NCI-H2081 treated with DMSO at 0.1 percent for 48 hours (cell line): ENCODE measurements at places on chromosomes 13 and 19.

DNA sequence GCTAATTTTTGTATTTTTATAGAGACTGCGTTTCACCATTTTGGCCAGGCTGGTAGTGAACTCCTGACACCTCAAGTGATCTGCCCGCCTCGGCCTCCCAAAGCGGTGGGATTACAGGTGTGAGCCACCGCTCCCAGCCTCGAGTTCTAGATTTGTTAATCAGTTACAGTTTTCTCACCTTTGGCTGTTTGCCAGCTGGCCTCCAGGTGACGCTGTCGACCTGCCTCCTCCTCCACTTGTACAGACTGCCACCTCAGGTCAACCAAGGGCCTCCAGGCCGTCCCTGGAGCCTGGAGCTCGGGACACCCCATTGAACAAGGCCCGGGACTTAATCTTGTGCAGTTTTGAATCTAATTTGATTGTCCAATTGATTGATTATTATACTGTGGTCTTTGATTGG lies 45.5 kb downstream of the IER2 start:
- no peak for DNase-seq

DNA sequence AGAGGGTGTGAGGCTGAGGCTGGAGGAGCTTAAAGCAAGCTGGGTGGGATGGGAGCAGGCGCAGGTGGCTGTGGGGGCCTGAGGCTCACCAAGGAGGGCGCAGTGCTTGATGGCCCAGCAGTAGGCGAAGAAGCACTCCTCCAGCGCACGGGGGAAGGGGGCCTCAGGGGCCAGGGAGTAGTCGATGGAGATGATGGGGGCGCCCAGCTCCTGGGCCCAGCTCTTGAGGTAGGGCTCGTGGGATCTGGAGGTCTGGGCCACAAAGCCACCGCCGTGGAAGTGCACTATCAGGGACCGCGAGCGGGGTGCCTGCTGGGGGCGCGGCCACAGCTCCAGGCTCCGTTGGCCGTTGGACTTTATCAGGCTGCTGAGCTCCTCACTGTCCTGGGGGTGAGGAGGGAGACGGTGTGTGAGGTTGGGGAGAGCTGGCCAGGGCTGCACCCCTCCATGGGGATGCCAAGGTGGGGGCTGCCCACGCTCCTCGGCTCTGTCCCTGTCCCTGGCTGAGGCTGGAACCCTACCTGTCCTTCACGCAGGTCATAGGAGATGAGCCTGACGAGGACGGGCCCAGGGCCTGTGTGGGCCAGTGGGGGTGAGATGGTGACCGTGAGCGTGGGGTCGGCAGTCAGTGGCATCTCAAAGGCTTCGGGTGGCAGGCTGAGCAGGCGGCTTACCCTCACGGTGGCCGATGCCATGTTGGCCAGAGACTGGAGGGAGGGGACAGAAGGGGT lies 17.2 kb upstream of the CNFN start:
- no peak for DNase-seq

DNA sequence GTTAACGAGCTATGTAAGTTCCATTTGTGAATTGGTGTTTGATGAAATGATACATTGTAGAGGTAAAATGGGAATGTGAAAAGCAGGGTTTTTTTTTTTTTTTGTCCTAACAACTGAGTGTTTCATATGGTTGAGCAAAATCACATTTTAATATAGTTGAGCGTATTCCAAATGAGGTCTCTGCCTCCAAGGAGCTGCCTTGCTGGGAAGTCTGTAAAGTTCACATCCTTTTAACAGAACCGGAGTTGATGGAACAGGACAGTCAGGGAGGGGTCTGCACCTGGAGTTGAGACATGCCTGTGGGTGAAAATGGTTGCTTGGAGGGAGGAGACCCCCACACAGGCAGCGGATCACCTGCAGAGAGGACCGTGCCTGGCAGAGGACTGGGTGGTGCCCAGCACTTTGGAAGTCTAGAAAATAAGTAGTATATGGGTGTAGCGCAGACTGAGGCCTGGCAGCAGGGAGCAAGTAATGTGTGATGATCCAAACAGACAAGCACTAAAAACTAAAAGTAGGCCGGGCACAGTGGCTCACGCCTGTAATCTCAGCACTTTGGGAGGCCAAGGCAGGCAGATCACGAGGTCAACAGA lies 75.2 kb upstream of the UBAC2 start:
- DNase-seq, result no peak

- DNase-seq, result no peak
These were observed 1.3 kb downstream of the NECTIN2 start for GRCh38 chr19:44847144-44848035.

DNA sequence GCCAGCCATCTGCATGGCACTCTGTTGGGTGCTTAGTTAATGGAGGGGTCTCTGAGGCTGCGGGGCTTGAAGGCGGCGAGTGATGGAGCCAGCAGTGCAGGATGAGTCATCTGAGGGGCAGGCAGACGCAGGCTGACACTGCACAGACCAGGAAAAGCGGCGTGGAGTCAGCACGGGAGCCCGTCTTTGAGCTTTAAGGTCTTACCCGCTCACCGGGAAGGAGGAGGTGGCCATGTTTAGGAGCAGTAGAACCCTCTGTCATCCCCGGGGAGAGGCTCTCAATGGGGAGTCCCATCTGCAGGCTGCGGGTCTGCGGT lies 13.1 kb downstream of the NAXD start:
- DNase-seq, result no peak

DNA sequence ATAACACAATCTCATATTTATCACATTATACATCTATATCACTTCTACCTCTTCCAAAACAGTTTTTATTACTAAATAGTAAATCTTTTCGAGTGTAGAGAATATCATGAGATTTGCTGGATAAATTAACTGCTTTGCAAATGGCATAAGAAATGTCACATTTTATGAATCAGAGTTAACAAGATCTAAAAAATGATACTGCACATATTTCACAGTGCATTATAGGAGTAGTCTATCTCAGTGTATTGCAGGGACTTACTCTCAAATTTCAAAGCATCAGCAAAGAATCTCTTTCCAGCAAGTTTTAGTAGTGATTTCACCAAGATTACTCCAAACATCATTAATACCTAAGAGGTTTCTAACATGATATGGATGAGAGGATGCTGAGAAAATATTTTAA lies 687.1 kb upstream of the SLITRK1 start:
- no peak for DNase-seq

DNA sequence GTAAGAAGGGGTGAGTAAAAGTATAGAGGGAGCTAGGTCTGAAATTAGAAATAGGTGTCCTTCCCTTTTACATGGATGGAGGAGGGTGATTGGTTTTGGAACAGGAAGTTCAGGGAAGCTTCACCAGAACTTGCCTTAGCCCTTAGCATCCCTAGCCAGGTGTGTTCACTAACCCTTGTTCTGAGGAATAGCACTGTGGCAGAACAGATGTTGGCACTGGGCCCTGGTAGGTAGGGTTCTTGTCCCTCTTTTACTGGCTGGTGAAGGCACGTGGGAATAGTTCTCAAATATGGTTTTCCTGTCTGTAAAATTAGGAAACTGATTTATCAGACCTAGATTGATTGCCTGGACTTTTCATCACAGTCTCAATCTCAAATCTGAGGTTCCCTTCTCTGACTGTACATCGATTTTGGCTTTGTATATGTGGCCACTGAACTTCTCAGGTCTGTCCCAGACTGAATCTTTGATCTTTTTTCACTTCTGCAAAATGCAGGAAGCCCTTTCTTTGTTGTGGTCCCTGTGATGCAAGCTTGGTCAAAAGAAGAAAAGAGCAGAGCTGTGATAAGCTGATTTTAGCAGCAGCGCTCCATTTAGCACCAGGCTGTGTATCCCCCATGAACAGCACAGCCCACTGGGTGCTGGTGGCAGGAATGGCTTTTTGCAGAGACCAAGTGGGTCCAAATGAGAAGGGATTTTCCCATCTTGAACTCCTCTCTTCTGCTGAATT lies 86.2 kb upstream of the HTR2A start:
- no peak for DNase-seq

- no peak for DNase-seq
These were observed 751 bp downstream of the GRAMD1A start for GRCh38 chr19:35000647-35001501.
